ENCODE measurements at places on chromosomes 5 and 9. TPM values are rescaled to one million over a fixed set of nuclear protein-coding genes. Genes with fewer than 3 reads are reported as not detected.
A peak's percentile ranks its signal among the peaks of the same experiment; 100 is the strongest.

GRCh38 chr5:143072734-143073133 lies 302.6 kb downstream of the ARHGAP26 start:
- no peak for DNase-seq
- no peaks in the 10 kb centered on the region for H3K4me1 ChIP-seq
- no peak overlapping the region for H3K4me3 ChIP-seq
- H3K27ac ChIP-seq: no peak overlapping the region
- no peaks in the 10 kb centered on the region for H3K27me3 ChIP-seq

- H3K4me3 ChIP-seq: no peak overlapping the region
- H3K27me3 ChIP-seq: no peaks in the 10 kb centered on the region
- peaks cover 38% of the 10 kb centered on the region for H3K36me3 ChIP-seq
- DNase-seq: peak; percentile 63
Observed at GRCh38 chr5:111127453-111128195, 35.5 kb downstream of the WDR36 start.

DNA sequence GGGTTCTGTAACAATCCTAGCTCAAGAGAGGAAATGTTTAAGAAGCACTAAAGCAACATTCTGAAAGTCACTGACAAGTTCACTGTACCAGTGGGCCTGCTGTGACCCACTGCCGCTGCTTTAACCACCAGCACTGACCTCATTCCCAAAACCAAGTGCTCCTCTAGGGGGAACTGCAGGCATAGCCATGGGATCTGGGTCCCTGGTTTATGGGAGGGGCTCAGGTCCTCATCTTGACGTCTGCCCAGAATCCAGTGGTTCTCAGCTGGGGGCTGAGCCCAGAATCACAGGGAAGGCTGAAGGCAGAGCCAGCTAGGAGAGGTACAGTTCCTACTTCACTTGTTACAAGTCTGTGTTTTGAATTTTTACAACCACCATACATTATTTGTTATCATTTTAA lies 36.1 kb upstream of the SLC2A8 start:
- no peaks in the 10 kb centered on the region for H3K36me3 ChIP-seq
- H3K4me3 ChIP-seq: no peak overlapping the region
- no peaks in the 10 kb centered on the region for H3K27me3 ChIP-seq
- H3K4me1 ChIP-seq: no peaks in the 10 kb centered on the region
- no peak overlapping the region for H3K27ac ChIP-seq

Gene ANKRD55
- not detected for total RNA-seq

- no peak overlapping the region for H3K4me3 ChIP-seq
- DNase-seq: peak; percentile 26
- no peaks in the 10 kb centered on the region for H3K27me3 ChIP-seq
- H3K36me3 ChIP-seq: no peaks in the 10 kb centered on the region
- no peak overlapping the region for H3K27ac ChIP-seq
Observed at GRCh38 chr5:97078958-97079743, 63.3 kb downstream of the LIX1 start.

DNA sequence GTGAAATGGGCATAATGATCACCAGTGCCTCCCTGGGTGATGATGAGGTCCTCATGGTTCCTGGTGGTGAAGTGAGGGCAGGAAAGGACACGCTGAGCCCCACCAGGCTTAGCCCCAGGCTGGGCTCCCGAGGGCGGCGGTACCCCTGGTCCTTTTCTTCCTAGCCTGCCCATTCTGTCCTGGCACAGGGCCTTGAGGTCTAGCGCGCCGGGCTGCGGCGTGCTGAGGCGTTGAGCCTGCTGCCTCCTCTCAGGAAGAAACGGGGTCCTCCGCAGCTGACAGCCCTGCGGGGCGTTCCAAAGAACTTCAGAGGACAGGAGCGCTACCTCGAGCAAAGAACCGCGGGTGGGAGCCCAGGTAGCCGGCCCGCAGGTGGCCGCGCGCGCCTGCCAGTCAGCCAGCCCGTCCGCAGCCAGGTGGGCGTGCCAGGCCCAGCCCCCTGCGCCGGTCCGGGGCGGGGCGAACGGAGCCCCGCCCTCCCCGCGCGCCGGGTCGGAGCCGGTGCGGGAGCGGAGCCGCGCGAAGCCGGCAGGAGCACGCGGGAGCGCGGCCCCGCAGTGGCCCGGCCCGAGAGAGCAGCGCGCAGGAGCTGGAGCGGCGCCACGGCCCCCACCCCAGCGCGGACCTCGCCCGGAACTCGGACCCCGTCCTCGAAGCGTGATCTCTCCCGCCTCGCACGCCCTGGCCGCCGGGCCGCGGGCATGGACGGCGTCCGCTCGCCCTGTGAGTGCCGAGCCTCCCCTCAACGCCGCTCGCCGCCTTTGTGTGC lies at the start of gene WNK2:
Gene WNK2 (plus strand): TSS at position 477 of the 769 bp plus-strand sequence. CDS start 791 bp downstream, outside the sequence.
- no peak within 1 kb of the TSS for H3K27ac ChIP-seq
- H3K4me1 ChIP-seq: peaks cover 13% of the 10 kb centered on the region
- H3K36me3 ChIP-seq: no peaks in the 10 kb centered on the region
- H3K27me3 ChIP-seq: no peaks in the 10 kb centered on the region

GRCh38 chr5:119945691-119946090 lies 316.3 kb downstream of the FAM170A start:
- H3K27ac ChIP-seq: no peak overlapping the region
- H3K27me3 ChIP-seq: no peaks in the 10 kb centered on the region
- no peak overlapping the region for H3K4me3 ChIP-seq
- H3K36me3 ChIP-seq: no peaks in the 10 kb centered on the region
- DNase-seq: no peak

DNA sequence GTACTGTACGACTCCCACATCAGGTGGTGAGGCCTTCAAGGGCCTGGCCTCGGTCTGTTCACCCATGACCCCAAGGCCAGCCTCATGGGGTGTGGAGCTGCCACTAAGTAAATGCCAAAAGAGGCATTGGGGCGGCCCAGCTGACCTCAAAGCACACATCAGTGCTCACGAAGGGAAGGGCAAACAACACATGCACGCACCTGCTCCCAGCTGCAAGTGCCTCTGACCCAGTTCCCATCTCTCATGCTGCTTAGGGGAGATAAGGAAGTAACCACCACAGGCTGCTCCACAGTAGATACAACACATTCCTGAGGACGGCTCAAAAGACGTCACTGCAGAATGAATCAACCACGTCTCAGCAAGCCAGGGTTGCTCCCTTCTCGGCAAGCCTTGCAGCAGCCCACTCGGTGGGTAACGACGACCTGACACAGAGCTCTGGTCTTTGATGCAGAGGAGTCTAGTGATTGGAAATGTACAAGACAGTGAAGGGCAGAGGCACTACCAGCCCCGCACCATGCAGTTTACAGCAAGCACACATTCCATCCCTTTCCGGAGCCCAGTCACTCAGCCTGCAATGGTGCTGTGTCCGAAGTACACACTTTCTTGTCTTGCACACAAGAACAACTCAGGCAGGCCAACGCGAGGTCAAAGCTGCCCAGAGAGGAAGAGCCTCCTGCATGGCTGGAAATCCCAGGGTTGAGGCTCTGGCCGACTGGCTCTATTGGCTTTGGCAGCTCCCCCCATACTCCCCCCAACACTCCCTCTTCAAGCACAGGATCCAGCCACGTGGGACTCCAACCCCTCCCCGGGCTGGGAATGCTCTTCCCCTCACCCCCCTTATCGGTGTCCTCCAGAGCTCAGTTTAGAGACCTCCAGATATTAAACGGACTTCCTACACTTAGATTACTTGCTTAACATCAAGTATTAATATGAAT lies 31.8 kb downstream of the FABP6 start:
- H3K4me1 ChIP-seq: no peaks in the 10 kb centered on the region
- H3K36me3 ChIP-seq: no peaks in the 10 kb centered on the region
- H3K4me3 ChIP-seq: no peak overlapping the region
- H3K27me3 ChIP-seq: no peaks in the 10 kb centered on the region
- peak overlapping the region; percentile 61 for H3K27ac ChIP-seq
- DNase-seq: peak; percentile 27

- no peaks in the 10 kb centered on the region for H3K36me3 ChIP-seq
- H3K4me1 ChIP-seq: 0 out of 2 replicates have a peak, but pooled peaks cover 3% of the 10 kb centered on the region
- no peak overlapping the region for H3K27ac ChIP-seq
- no peaks in the 10 kb centered on the region for H3K27me3 ChIP-seq
- no peak for DNase-seq
Observed at GRCh38 chr5:34509392-34509791, 146.7 kb upstream of the RAI14 start.

- H3K4me3 ChIP-seq: no peak overlapping the region
- no peak overlapping the region for H3K27ac ChIP-seq
- H3K27me3 ChIP-seq: no peaks in the 10 kb centered on the region
- no peaks in the 10 kb centered on the region for H3K4me1 ChIP-seq
- no peak for DNase-seq
Observed at GRCh38 chr5:54848581-54848980, 136.8 kb downstream of the ESM1 start.

GRCh38 chr5:79750611-79751510 lies 61.2 kb downstream of the CMYA5 start:
- H3K27me3 ChIP-seq: peaks cover 64% of the 10 kb centered on the region
- no peak overlapping the region for H3K27ac ChIP-seq
- H3K4me1 ChIP-seq: no peaks in the 10 kb centered on the region
- DNase-seq: no peak
- H3K4me3 ChIP-seq: no peak overlapping the region

DNA sequence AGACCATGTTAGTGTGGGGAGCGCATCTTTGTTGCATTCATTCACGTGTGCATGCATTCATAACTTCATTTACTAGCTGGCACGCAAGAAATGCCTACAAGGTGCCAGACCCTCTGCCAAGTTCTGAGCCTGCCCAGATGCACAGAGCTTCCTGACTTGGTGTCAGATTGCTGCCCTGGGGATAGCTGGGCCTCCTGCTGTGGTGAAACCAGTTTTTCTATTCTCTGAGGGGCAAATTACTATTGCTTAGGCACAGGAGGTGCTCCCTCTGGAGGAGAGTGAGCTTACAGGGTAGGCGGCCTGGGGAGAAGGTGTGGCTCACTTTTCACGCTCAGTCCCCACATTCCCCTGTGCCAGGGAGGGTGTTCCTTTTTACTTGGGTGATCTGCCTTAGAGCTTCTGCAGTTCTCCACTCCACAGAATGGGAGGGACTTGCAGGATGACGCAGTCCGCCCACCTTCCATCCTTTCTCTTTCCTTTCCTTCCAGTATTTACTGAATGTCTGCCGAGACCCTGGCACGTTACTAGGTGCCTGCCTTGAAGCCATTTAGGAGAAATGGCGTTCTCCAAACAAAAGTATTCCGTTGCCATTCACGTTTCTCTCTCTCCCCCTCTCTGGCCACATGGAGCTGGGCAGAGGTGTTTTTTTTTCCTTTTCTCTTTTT lies 27.9 kb upstream of the CTNNA1 start:
- H3K4me3 ChIP-seq: no peak overlapping the region
- no peaks in the 10 kb centered on the region for H3K27me3 ChIP-seq
- H3K36me3 ChIP-seq: no peaks in the 10 kb centered on the region
- H3K27ac ChIP-seq: peak overlapping the region; percentile 37

Gene SPATA24
- total RNA-seq: 3.1 TPM

Gene C5orf46
- total RNA-seq: 59.9 TPM

DNA sequence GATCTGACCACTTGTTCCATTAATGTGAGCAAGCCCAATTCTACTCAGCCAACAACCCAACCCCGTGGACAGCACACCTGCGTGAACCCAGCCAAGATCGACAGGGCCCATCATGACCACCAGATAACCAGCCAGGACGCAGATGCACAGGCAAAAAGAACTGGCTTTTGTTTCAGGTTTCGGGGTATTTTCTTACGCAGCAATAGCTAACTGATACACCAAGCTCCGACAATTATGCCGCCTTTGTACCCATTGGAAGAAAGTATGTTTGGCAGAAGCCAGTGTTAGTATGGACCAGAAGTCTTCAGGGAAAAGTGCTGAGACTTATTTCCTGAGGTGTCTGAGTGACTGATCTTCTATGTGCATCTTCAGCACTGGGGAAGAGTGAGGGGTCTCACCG lies 6.0 kb upstream of the ADAMTS16 start:
- no peak overlapping the region for H3K27ac ChIP-seq
- DNase-seq: no peak
- H3K27me3 ChIP-seq: peaks cover 9% of the 10 kb centered on the region
- H3K36me3 ChIP-seq: no peaks in the 10 kb centered on the region

- H3K4me1 ChIP-seq: no peaks in the 10 kb centered on the region
- no peak overlapping the region for H3K4me3 ChIP-seq
- no peaks in the 10 kb centered on the region for H3K27me3 ChIP-seq
- no peak for DNase-seq
- H3K27ac ChIP-seq: no peak overlapping the region
- H3K36me3 ChIP-seq: no peaks in the 10 kb centered on the region
Observed at GRCh38 chr9:87086221-87086818, 139.0 kb upstream of the GAS1 start.

DNA sequence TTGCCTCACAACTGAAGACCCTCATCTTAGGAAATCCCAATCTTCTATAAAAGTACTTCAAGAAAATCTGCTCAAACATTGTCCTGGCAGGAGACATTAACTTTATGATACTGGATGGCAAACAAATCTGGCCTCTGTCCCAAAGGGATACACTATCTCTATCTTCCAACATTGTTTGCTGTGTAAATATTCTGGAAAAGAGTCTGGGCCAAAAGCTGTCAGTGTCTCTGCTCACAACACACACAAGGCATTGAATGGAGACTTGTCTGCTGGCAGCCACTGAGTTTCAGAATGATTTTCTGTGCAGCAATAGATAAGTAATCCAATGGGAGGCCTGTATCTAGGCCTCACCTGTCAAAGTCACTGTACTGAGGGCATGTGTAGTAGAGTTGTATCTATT lies 471.1 kb downstream of the DMAC1 start:
- H3K27ac ChIP-seq: no peak overlapping the region
- DNase-seq: no peak
- H3K36me3 ChIP-seq: no peaks in the 10 kb centered on the region
- no peak overlapping the region for H3K4me3 ChIP-seq
- H3K4me1 ChIP-seq: no peaks in the 10 kb centered on the region

DNA sequence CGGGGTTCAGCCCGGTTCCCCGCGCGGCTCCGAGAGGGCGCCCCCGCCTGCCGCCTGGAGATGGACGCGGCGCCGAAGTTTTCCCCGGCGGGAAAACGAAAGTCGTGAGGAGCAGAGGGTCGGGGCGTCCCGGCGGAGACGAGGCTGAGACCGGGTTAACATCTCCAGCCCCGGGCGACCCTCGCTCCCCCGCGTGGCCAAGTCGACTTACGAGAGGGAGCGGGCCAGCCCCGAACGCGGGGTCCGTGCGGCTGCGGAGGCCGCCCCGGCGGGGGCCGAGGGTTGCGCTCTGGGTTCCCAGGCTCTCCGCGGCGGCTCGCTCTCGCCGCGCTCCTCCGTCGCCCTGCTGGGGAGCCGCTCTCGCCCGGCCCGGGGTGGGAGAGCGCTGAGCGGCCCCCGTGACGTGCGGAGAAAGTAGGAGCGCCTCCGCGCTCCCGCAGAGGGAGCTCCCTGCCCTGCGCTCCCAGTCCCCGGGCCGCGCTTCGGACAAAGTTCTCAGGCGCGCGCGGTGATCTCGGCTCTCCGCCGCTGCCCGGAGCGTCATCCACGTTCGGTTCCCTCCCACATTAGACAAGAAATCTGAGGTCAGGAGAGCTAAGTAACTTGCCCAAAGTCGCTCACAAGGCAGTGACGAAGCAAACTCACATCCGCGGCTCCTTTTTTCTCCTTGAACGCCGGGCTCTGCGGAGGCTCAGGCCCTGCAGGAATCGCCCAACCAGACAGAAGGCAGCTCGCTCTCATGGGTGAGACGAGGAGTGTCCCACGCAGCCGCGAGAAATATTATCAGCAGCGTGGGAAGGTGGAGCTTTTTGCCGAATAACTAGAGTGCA lies 1.2 kb upstream of the GCNT4 start:
- peak overlapping the region; percentile 79 for H3K4me3 ChIP-seq
- no peaks in the 10 kb centered on the region for H3K27me3 ChIP-seq
- no peaks in the 10 kb centered on the region for H3K36me3 ChIP-seq
- no peak overlapping the region for H3K27ac ChIP-seq

Gene SLC4A9
- 0.29 TPM for total RNA-seq

GRCh38 chr5:28548856-28549255 lies 1510.5 kb upstream of the CDH9 start:
- peaks cover 6% of the 10 kb centered on the region for H3K4me1 ChIP-seq
- no peak overlapping the region for H3K4me3 ChIP-seq
- peak; percentile 41 for DNase-seq
- no peak overlapping the region for H3K27ac ChIP-seq
- H3K27me3 ChIP-seq: no peaks in the 10 kb centered on the region
